ENCODE measurements at places on chromosomes 7 and 10.

GRCh38 chr10:101615525-101616116 is 27.5 kb downstream of the DPCD start:
- DNase-seq, result no peak

- DNase-seq, result no peak
Observed at GRCh38 chr7:44757311-44757710, 8.7 kb downstream of the ZMIZ2 start.

DNA sequence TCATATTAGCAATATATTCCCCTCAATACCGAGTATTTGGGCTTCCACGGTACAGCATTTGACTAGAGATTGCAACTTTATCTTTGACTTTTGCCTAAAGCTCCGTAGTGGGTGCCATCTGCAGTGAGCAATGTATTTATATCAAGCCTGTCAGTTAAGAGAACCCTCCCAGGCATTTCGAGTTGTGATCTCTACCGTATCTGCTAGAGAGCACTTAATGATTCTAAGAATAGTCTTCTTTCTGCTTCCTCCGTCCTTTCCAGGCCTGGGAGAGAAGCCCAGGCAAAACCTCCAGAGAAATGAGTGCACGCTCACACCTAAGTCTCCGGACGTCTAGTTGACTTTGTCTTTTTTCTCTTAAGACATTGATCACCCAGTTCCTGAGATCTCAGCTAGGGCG is 210.6 kb downstream of the KLF6 start:
- no peak for DNase-seq

- DNase-seq, result no peak
Observed at GRCh38 chr10:122304054-122304579, 33.0 kb downstream of the BTBD16 start.

DNA sequence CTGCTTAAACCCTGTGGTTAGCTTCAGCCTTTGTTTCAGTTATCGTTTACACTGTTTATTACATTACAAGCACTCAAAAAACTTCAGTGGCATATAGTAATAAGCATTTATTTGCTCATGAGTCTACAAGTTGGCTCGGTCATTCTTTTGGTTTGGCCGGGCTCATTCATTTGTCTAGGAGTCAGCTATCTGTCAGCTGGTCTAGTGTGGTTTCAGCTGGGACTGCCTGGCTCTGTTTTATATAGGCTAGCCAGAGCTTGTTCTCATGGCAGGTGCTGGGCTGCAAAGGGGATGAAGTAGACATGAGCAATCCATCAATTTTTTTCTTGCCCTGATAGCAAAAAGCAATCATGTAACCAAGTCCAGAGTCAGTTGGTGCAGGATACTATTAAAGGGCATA is 103.6 kb downstream of the MKLN1 start:
- no peak for DNase-seq

GRCh38 chr10:6045878-6046772 is 16.0 kb downstream of the IL2RA start:
- no peak for DNase-seq

DNA sequence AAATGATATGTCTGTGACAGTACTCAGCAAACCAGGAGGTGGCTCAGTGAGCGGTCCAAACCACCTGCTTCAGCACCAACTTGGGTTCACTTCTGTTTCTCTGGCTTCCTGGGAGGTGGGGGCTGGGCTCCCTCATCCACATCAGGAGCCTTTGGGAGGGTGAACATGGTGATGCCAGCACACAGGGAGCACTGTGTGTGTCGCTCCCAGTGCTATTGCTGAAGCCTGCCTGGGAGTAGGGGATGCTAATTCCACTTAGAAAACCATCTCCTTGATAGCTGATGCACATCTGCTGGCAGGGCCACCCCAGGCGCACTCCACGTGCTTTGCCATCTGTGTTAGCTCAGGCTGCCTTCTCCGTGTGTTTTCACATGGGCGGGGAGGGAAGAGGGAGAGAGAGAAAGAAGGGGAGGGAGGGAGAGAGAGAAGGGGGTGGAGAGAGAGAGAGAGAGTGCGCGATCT is 58.0 kb downstream of the RAMP3 start:
- DNase-seq, result no peak

DNA sequence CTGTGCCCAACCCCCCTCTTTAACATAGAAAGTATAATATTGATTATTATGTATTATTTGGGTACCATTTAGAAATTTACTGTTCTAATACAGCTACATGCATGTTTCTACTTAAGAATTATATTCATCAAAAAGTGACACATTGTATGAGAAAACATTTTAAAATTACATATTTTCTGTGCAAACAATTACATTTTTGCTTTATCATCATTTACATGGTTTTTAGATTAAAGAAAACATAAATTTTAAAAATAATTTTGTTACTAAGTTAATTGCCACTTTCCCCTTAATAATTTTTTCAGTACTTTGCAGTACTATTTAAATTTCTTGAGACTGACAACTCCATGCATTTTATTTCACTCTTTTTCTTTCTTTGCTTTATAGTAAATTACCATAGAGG is 95.3 kb upstream of the GATAD1 start:
- no peak for DNase-seq

GRCh38 chr7:30510124-30511075 is 5.8 kb upstream of the GGCT start:
- DNase-seq, result peak; percentile 8

GRCh38 chr10:102342458-102342857 is 53.0 kb upstream of the NFKB2 start:
- no peak for DNase-seq

- DNase-seq, result no peak
Observed at GRCh38 chr10:127392351-127393235, 156.5 kb upstream of the NPS start.

DNA sequence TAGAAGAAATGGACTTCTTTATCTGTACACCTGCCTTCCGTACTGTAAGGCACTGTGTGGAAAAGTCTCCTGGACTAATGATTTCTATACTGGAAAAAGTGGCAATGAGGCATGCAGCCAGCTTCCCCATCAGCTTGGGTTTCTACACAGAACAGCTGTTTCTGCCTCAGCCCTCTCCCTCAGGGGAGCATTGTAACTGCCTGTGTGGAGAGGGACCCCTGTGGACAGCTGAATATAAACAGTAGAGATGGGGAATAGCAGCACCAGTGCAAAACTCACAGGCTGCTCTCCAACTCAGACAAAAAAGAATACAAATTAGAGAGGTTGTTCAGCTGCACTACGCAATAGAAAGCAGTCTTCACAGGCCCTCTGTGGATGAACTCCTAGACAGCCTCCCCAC is 451.3 kb upstream of the MBL2 start:
- no peak for DNase-seq

DNA sequence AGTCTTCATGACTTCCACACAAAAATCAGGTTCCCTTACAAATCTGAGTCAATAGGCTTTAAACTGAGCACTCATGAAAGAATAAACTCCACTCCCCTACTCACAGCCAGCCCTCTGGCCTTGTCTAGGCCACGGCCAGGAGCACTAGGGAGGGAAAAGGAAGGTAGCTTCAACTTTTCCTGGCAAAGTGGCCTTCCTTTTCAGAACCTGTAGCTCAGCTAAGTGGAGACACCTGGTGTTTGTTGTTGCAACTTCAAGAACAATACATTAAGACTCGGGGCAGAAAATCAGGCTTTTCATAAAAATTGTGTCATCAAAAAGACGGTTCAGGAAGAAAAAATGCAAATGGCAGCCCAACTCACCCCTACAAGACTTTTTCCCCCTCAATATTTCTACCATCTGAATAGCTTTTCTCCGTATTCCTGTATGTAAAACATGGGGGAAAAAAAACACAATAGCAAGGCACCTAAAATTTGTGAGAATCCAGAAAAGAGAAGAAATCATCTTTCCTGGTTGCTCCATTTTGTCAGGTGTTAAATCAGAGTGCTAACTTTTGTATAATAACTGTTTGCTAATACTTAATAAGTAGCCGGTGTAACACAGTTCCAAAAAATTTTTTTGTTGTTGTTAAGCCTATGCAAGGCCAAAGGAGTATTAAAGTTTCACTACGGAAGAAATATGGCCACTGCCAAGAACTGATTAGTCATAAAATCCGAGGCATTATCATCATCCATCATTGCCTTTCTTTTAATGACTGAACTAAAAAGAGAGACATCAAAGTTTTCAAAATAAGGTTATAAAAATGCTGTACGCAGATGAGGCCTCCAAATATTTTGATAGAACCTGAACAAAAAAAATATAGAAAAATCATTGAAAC is 66.2 kb upstream of the ARID5B start:
- DNase-seq, result no peak

- DNase-seq, result no peak
Observed at GRCh38 chr7:150938566-150938965, 39.6 kb downstream of the KCNH2 start.

GRCh38 chr10:99325281-99325680 is 3.9 kb upstream of the CNNM1 start:
- DNase-seq, result no peak

DNA sequence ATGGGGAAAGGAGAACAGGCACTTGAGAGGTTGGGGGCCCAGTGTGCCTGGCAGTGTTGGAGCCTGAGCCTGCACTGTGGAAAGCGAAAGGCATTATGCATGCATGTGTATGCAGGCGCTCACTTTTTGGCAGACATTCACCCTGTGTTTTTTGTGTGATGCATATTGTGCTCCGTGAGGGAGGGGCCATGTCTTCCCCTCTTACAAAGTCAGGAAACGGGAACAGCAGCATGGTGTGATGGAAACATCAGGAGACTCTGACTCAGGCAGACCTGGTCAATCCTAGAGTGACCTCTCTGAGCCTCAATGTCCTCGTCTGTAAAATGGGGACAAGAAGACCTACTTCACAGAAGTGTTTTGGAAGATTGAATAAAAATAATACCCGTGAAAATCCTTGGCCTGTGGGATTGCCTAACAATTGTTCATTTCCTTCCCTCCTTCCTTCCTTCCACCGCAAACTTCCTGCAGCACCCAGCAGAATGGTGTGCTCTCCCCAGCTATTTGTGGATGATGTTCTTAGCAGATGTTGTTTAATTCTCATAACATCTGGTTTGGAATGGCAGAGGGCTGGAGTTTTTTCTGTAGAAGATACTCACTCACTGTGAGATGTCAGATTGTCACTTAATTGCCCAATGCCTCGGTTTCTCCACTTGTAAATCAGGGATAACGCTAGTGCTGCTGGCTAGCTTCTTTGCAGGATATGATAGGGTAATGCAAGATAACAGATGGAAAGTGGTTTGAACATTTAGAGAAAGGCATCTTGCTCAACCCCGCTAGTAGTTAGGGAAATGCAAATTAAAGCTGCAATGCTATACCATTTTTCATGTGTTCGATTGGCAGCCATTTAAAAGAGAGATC is 39.8 kb downstream of the CDH23 start:
- DNase-seq, result no peak

- DNase-seq, result no peak
Observed at GRCh38 chr10:86366033-86366901, at the start of gene GRID1. Gene GRID1, minus strand, starts transcription at chr10:86366795.

Measured in activated gamma-delta T cell treated with anti-CD3 and anti-CD28 coated beads, Interleukin-2, amount 50 U/mL, for 16 hours (primary cell).